Camera-type eye (tissue), 1 donor: ENCODE measurements at places on chromosomes 12 and 14. TPM values are rescaled to one million over a fixed set of nuclear protein-coding genes. Genes with fewer than 3 reads are reported as not detected.

INHBE gene
- not detected for total RNA-seq

PSMC6 gene
- 128 TPM for total RNA-seq

MANSC4 gene
- not detected for total RNA-seq

REP15 gene
- 1.4 TPM for total RNA-seq

KIF5A gene
- 30.1 TPM for total RNA-seq

STRAP gene
- total RNA-seq = 78.6 TPM

SIVA1 gene
- 125 TPM for total RNA-seq
